GM23338 (cell line): ENCODE measurements at places on chromosomes 5 and 9. TPM values are rescaled to one million over a fixed set of nuclear protein-coding genes. Genes with fewer than 3 reads are reported as not detected.

GRCh38 chr5:90518661-90519060 lies 10.7 kb downstream of the LYSMD3 start:
- DNase-seq, result no peak
- H3K4me3 ChIP-seq, result no peak overlapping the region
- no peaks in the 10 kb centered on the region for H3K4me1 ChIP-seq
- H3K27ac ChIP-seq, result peak overlapping the region; percentile 23; the same call in 1 of the 2 replicates
- H3K27me3 ChIP-seq, result no peaks in the 10 kb centered on the region
- H3K36me3 ChIP-seq, result no peaks in the 10 kb centered on the region

The RETREG1 gene
- total RNA-seq, result 2.2 and 2.3 TPM in 2 replicates

- H3K4me3 ChIP-seq, result peak overlapping the region; percentile 36
- peaks cover 46% of the 10 kb centered on the region for H3K4me1 ChIP-seq
- H3K27me3 ChIP-seq, result no peaks in the 10 kb centered on the region
- H3K27ac ChIP-seq, result peak overlapping the region; percentile 94
- DNase-seq, result peak; percentile 65
Measured at GRCh38 chr5:55625589-55625909, 86.6 kb downstream of the SLC38A9 start.

GRCh38 chr5:91598216-91598615 lies 215.1 kb upstream of the ARRDC3 start:
- no peak for DNase-seq
- 0 out of 2 replicates have a peak, but pooled peaks cover 3% of the 10 kb centered on the region for H3K36me3 ChIP-seq
- H3K27me3 ChIP-seq, result no peaks in the 10 kb centered on the region
- H3K4me1 ChIP-seq, result no peaks in the 10 kb centered on the region
- no peak overlapping the region for H3K4me3 ChIP-seq

The NAIP gene
- total RNA-seq, result 4.4 and 7.4 TPM in 2 replicates

The STRBP gene
- 113 and 116 TPM in 2 replicates for total RNA-seq

The KCNIP1 gene
- 0.31 and 3.0 TPM in 2 replicates for total RNA-seq

- H3K4me3 ChIP-seq, result no peak overlapping the region
- no peak overlapping the region for H3K27ac ChIP-seq
- H3K36me3 ChIP-seq, result no peaks in the 10 kb centered on the region
- no peak for DNase-seq
- H3K27me3 ChIP-seq, result no peaks in the 10 kb centered on the region
Measured at GRCh38 chr9:72440378-72440777, 75.4 kb upstream of the ZFAND5 start.

- no peak for DNase-seq
- peaks cover 12% of the 10 kb centered on the region for H3K4me1 ChIP-seq
- peaks cover 63% of the 10 kb centered on the region for H3K36me3 ChIP-seq
- H3K4me3 ChIP-seq, result no peak overlapping the region
Measured at GRCh38 chr9:72356041-72356582, 8.9 kb downstream of the ZFAND5 start.

The CHSY3 gene
- 2.3 and 3.0 TPM in 2 replicates for total RNA-seq

The SPATA31E1 gene
- not detected in 2 replicates for total RNA-seq

The GLT6D1 gene
- total RNA-seq, result not detected in 2 replicates

The FOXD4L4 gene
- not detected in 2 replicates for total RNA-seq

The CCDC183 gene
- 1.1 and 2.9 TPM in 2 replicates for total RNA-seq

DNA sequence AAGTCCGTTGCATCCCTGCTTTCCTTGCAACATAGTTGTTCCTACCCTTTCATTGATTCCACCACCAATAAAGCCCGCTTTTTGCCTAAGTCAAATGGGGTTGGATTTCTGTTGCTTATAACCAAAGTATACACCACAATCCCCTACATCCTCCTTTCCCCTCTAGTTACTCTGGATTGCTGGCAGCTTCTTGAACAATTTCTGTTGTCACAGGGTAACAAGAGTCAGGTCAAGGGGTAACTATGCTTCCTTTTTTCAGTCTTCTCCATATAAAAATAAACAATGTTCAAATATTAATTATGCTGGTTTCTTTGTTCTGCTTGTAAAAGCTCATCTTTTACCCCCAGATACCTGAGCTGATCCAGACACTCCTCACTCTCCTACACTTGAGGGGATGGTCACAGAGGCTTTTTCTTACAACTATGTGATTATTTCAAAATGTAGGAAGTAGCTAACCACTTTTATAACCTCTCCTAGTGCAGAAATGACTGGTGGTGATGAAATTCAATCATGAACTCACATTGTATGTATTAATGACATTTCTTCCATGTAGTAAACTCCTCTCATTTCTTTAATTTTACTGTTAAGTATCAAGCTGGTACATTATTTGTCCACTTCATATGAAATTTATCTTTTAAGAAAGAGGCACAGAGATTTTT lies 136.5 kb downstream of the SNX18 start:
- H3K4me3 ChIP-seq, result no peak overlapping the region
- no peaks in the 10 kb centered on the region for H3K4me1 ChIP-seq
- no peaks in the 10 kb centered on the region for H3K36me3 ChIP-seq
- H3K27ac ChIP-seq, result no peak overlapping the region
- no peaks in the 10 kb centered on the region for H3K27me3 ChIP-seq

GRCh38 chr9:127837346-127837745 lies 17.1 kb downstream of the ENG start:
- no peaks in the 10 kb centered on the region for H3K4me1 ChIP-seq
- no peak overlapping the region for H3K27ac ChIP-seq
- DNase-seq, result no peak
- no peaks in the 10 kb centered on the region for H3K27me3 ChIP-seq

GRCh38 chr9:101442318-101442717 lies 6.7 kb upstream of the ALDOB start:
- no peaks in the 10 kb centered on the region for H3K27me3 ChIP-seq
- no peak for DNase-seq
- no peak overlapping the region for H3K27ac ChIP-seq
- H3K36me3 ChIP-seq, result no peaks in the 10 kb centered on the region
- no peak overlapping the region for H3K4me3 ChIP-seq
- H3K4me1 ChIP-seq, result no peaks in the 10 kb centered on the region

DNA sequence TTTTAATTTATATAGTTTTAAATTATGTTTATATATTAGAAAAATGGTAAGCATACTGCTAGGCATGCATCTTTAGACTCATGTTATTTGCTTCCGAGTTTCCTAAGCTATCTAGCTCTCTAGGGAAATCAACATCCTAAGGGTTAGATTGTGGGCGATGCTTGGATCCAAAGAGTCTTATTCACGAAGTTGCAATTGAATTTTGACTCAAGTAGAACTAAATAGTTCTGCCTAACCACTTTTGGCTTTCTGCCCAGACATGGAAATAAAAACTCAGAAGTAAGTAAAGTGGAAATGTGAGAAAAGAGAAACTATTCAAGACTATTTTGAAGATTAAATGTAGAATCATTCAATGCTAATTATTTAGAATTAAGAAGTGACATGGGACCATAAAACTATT lies 440.4 kb downstream of the CDH18 start:
- H3K27me3 ChIP-seq, result no peaks in the 10 kb centered on the region
- no peak overlapping the region for H3K27ac ChIP-seq
- no peaks in the 10 kb centered on the region for H3K4me1 ChIP-seq
- no peaks in the 10 kb centered on the region for H3K36me3 ChIP-seq

DNA sequence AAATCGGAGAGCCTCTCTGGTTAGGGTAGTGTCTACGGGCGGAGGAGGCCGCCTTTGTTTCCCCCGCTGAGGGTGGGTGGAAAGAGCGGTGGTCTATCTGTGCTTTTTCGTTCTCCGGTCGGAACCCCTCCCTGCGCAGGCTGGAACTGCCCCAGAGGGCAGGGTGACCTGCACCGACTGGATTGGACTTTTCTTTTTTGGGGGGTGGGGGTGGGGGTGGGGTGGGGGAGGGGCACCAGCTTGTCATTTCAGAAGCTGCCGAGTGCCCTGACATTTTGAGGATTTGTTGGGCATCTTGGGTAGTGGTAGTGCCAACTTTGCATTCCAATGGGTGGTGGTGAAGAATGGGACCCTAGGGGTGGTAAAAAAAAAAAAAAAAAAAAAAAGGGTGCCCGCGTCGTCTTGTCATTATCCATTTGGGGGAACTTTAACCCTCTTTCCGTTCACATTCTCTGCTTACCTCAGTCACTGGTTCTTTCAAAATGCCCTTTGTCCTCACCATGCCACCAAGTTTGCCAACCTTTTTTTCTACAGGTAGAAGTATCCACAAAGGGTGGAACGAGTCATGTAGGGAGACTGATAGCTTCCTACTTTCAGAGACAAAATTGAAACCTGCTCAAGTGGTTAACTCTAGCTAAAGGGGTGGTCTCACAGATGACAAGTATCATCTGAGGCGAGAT lies 1.3 kb downstream of the UBE2R2 start:
- H3K4me3 ChIP-seq, result peak overlapping the region; percentile 61
- H3K36me3 ChIP-seq, result no peaks in the 10 kb centered on the region
- 0 out of 2 replicates have a peak overlapping the region, but pooled peaks have one; percentile 96 for H3K27ac ChIP-seq
- no peak for DNase-seq

DNA sequence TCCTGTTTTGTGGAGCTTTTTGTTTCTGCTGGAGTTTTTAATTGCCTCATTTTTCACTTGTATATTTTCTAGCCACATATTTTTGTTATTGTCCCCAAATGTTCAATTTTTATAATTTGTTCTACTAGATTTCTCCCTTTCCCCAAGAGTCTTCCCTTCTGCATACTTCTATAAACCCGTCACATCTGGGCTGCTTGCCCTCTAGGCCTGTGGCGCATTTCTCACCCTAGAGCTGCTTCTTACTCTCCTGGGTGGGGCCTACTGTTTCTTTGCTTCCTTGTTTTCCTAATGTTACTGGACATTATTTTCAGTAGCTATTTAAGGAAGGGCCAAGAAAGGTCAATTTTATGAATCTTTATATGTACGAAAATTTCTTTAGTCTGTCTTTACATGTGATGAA lies 51.5 kb downstream of the NXNL2 start:
- no peak overlapping the region for H3K27ac ChIP-seq
- no peak for DNase-seq
- no peaks in the 10 kb centered on the region for H3K36me3 ChIP-seq
- H3K4me1 ChIP-seq, result no peaks in the 10 kb centered on the region
- H3K27me3 ChIP-seq, result no peaks in the 10 kb centered on the region
- no peak overlapping the region for H3K4me3 ChIP-seq

DNA sequence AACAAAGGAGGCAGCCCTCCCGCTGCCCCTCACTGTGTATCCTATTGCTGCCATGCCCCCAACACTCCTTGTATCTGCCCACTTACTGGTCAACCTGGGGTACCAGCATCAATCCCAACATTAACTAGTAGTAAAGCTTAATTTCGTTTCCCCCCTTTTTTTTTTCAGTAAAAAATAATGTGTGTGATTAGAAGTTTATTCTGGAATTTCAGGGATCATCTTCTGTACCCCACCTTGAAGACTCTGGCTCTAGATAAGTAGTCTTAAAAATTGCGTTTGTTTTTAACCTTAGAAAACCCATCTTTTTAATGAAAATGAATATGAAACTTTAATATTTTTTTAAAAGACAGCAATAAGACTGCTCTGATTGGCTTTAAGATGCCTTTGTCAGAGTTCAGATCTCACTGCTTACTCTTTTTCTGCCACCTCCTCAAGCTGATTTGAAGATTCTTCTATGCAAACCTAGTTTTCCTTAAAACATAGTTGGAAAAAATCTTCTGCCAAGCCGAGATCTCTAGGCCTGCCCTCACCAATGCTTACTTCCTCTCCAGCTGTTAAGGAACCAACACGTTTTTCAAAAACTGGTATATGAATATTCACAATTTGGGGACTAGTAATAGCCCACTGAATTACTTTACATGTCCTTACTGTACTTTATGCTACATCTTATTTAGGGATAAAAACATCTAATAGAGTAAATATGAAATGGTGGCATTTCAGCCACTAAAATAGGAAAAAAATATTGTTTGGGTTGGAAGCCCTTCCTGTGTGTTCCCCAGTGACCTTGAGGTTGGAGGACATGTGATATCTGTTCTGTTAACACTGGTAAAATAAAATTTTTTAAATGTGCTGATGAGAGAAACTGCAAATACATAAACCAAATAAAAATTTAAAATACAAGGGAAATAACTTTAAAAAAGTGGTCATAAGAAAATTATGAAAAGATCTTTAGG lies 4.0 kb upstream of the RHOBTB3 start:
- H3K4me3 ChIP-seq, result no peak overlapping the region
- no peaks in the 10 kb centered on the region for H3K36me3 ChIP-seq
- no peak overlapping the region for H3K27ac ChIP-seq

DNA sequence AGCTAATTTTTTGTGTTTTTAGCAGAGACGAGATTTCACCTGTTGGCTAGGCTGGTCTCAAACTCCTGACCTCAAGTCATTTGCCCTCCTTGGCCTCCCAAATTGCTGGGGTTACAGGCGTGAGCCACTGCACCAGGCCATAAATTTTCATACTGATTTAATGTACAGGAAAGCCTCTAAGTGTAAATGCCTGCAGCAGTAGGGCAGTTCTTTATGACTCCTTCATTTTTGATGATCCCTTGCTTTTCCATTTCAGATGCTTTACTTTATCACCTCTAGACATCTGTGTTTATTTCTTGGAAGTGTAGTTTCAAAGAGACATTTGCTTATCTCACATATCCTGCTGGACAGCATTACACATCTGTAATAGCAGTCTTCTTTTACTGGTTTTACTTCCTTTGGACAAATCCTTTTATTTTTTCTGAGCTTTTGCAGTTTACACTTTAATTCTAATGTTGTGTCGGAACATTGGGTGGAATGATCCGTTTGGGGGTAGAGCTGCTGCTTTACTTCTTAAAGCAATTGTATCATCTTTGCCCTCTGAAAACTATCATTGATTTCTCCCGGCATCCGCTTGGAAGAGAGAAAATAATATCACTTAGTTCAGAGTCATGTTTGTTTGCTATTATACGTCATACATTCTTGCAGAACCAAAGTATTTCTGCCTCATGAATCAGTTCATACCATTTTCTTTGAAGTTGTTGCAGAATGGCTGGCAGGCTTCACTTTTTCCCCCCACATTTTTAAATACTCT lies 36.0 kb downstream of the SCGB3A1 start:
- H3K4me3 ChIP-seq, result no peak overlapping the region
- no peaks in the 10 kb centered on the region for H3K27me3 ChIP-seq
- no peak overlapping the region; the same call in 1 of the 2 replicates for H3K27ac ChIP-seq
- DNase-seq, result no peak
- H3K36me3 ChIP-seq, result peaks cover 24% of the 10 kb centered on the region
- 0 out of 2 replicates have a peak, but pooled peaks cover 3% of the 10 kb centered on the region for H3K4me1 ChIP-seq

GRCh38 chr5:153659039-153659736 lies 168.7 kb downstream of the GRIA1 start:
- H3K27ac ChIP-seq, result no peak overlapping the region
- H3K36me3 ChIP-seq, result no peaks in the 10 kb centered on the region
- no peak overlapping the region for H3K4me3 ChIP-seq

The AGXT2 gene
- not detected in 2 replicates for total RNA-seq

DNA sequence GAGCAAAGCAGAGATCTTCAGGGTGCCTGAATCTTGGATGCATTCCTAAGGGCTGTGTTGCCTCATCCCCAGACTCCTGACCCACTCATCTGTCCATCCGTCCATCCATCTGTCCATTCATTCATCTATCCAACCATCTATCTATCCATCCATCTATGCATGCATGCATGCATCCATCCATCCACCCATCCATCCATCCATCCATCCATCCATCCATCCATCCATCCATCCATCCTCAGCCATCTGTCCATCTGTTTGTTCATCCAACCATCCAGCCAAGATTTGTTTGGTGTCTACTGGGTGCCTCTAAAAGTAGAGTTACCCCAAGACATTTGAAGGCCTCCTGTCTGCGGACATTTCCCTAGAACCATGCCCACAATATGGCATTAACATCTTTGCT lies 27.7 kb upstream of the BARHL1 start:
- no peak overlapping the region for H3K4me3 ChIP-seq
- H3K27me3 ChIP-seq, result no peaks in the 10 kb centered on the region
- H3K4me1 ChIP-seq, result no peaks in the 10 kb centered on the region
- H3K27ac ChIP-seq, result no peak overlapping the region
